Activated CD4-positive, alpha-beta T cell treated with anti-CD3 and anti-CD28 coated beads, Interleukin-2, amount 50 U/mL, for 48 hours (primary cell): ENCODE measurements at places on chromosomes 5 and 9.

- DNase-seq: no peak
Measured at GRCh38 chr9:87898151-87898550, 15.5 kb downstream of the SPATA31E1 start.

DNA sequence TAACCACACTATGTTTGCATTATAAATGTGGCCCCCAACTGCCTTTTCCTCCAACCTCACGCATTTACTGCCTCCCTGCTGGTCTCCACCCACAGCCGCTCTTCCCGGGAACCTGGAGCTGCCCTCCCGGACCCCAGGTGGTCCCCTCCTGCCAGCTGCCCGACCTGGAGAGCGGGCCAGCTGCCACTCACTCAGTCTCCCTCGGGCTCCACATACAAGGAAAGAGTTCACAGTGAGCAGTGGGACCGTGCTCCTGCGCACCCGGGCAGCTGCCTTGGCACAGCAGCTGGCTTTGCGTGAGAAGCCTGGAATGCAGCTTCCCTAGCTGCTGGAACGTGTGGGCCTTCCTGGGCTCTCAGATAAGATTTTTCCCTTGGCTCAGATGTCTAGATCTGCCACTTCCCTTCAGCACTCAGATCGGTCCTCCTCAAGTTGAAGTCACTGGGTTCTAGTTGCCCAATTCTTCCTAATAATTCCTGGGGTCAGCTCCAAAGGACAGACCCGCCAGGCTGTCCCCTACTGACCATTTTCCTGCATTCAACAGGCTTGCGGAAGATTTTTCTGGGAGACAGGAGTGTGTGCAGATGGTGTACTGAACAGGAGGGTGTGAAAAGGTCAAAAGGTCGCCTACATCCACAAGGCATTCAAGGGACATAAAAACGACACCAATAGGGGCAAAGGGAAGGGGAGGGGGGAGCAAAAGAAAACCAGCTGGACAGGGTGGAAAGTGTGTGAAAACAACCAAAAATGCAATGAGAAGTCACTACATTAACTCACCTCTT lies 69.1 kb downstream of the MYO10 start:
- DNase-seq: no peak

GRCh38 chr9:108270051-108270450 lies 585.7 kb downstream of the ACTL7B start:
- no peak for DNase-seq

GRCh38 chr5:131899686-131900085 lies 45.8 kb downstream of the MEIKIN start:
- no peak for DNase-seq

DNA sequence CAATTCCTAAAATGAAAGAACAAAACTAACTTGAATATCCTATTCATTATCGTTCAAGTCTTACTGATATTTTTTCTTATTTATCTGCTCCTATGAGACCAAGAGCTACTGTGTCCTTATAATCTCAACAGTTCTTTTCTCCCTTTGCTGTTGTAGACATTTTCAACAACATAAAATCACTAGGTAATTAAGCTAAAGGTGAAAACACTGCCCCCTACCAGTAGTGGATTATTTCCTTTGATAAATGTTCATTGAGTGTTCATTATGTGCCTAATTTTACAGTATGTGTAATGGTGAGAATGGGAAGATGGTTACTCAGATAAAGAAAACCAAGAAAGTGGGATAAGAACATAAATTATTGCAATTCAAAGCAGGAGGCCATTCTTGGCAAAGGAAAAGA lies 41.4 kb upstream of the PAPPA start:
- DNase-seq: no peak

DNA sequence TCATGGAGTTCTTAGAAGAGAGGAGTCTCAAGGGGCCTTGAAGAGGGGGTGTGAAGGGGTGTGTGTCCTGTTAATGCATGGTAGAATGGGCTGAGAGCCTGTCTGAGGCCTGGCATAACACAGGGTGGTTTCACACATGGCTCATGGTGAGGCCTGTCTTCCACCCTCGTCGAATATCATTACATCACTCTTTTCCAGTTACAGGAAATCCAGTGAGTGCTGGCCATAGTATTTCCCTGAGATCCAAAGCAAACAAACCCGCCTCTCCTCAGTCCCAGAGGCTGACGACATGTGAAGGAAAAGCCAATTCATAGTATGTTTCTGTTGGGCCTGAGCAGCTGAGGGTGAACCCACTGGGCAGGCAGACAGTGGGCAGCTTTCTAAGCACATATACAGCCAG lies 159.4 kb upstream of the NR3C1 start:
- DNase-seq: no peak

GRCh38 chr9:104256031-104256695 lies 162.1 kb downstream of the SMC2 start:
- no peak for DNase-seq

- no peak for DNase-seq
Measured at GRCh38 chr5:176362233-176362490, 598 bp upstream of the KIAA1191 start.

GRCh38 chr9:35958104-35958837 lies at the start of gene OR2S2:
Gene OR2S2 (minus strand): TSS chr9:35958154. CDS start chr9:35958098, 56 bp downstream.
- DNase-seq: no peak

DNA sequence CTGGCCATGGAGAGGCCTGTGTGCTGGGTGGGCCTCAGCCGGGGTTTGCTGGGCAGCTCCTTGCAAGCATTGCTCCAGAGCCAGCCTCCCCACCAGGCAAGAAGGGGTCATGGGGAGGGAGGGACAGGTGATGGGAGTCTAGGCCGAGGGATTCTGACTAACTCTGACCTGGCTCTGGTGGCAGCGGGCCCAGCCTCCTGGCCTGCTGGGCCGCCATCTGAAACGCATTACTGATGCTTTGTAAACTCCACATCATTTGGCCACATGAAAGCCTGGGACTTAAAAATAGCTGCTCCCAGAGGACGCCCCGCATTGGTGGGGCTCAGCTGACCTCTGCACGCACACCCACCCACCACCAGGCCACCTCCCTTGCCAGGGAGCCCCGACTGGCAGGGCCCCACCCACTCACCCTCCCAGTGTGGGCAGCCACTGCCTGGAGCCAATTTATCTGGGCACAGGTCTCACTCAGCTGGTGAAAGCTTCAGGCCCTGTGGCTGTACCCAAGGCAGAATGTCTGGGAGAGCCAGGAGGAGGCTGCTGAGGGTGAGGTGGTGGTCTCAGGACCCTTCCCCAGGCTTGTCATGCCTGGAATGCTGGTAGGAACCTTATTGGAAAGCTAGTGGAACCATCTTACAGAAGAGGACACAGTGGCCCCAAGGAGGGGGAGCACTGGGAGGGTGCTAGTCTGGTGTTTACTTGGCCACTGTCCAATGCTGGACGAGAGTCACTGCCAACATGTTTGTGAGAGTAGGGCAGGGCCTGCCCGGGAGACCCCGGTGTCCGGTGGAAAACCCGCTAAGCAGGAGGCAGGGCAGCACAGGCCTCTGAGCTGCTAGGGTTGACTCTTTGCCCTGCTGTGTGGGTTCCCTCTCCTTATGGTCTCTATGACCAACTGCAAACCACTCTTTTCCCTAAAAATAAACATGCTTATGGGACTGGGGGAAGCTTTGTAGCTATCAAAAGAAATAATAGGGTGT lies 10.8 kb downstream of the TCF7 start:
- no peak for DNase-seq

DNA sequence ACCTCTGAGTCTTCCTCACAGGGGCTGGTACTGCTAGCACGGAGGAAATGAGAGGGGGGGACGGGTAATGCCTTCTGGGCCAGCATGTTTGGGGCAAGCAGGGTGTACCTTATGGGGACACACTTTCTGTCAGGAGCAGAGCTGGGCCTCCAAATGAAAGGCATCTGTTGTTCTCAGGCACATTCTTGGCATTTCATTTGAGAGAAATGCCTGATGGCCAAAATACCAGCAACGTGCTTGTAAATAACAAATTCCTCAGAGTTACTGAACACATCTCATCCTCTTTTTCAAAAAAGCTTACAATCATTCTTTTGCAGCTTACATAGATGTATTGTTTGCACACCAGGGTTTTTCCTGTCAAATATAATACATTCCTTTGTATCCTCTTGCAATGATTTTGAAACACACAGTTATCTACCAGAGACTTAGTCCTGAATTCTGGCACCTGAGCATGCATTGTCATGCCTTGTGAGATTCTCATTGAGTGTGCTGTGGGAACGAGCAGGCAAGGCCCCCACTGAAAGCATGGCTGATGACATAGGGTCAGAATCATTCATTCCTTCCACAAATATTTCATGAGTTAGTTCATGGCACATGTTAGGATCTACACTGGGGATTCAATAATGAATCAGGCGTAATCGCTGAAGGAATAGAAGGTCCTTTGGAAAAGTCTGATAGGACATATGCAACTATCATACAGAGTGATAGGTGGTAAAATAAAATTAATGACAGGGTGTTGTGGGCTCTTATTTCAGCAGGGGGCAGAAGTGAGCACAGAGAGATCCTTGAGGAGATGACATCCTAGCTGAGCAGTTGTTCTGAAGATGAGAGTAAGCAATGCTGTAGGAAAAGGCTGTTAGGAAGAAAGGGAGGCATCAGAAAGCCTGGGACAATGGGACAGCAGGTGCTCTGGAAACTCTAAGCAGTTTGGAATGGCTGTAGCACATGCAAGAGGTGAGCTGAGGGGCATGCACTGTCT lies 260.9 kb upstream of the TUT7 start:
- DNase-seq: peak; percentile 17

- DNase-seq: no peak
Measured at GRCh38 chr5:124402144-124402581, 344.3 kb downstream of the ZNF608 start.

GRCh38 chr5:18968966-18969365 lies 1019.0 kb downstream of the CDH18 start:
- no peak for DNase-seq

- no peak for DNase-seq
Measured at GRCh38 chr5:142852416-142853198, 82.4 kb downstream of the ARHGAP26 start.

- no peak for DNase-seq
Measured at GRCh38 chr9:133490865-133491655, 12.2 kb upstream of the SLC2A6 start.

- DNase-seq: no peak
Measured at GRCh38 chr9:22469928-22470544, 23.4 kb downstream of the DMRTA1 start.

DNA sequence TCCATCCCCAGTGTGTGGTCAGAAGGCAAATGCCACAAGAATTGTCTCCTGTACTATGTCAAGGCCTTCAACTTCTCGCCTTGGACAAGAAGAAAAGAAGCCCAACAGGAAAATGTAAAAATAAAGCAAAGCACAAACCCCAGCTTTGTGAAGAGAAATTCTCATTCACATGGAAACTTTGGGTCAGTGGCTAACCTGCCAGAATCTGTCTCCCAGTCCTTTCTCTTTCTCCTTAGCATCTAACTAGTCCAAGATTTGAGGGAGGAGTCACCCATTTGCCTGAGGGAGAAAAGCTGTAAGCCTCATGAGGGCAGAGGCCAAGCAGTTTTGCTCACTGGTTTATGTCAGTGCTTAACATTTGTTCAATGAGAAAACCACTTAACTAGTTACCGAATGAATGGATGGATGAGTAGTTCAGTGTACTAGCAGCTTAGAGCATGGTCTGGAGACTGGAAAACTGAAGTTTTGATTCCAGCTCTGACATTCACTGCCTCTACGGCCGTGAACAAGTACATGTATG lies 36.0 kb downstream of the ADAM19 start:
- no peak for DNase-seq

DNA sequence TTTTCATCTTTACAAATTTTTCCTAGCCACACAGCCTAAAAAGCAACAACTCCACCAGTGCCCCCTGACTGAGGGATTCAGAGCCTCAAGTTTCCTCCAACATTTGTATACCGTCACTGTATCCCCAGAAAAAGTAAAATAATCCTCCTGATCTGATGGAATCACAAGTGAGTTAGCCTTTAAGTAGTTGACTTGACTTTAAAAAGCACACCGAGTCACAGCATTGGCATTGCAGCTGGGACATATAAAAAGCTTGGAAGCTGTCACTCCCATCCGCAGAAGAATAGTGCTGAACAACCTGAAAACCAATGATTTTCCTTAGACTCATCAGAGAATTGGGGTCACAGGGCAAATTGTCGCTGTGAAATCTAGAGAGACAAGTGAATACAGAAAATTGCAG lies 41.6 kb upstream of the FBN2 start:
- DNase-seq: no peak

- peak; percentile 87 for DNase-seq
Measured at GRCh38 chr5:76402251-76402885, 717 bp upstream of the IQGAP2 start.

- no peak for DNase-seq
Measured at GRCh38 chr5:125198270-125198974, 452.0 kb upstream of the ZNF608 start.

DNA sequence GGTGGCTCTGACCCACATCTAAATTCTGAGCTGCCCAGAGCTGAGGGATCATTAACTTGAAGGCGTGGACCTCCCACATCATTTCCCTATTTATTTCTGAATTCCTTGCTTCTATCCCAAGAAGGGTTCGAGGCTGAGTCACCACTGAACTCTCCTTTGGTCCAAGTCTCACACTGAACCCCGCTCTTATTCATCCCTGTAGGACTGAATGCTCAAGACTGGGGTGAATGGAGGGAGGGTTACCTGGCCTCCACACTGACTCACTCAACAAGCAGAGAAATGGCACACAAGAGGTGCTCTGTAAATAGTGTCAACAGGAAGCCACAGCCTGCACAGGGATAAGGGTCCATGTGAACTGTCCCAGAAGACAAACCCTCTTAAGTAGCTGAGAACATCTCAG lies 79.1 kb upstream of the FSTL4 start:
- DNase-seq: no peak

GRCh38 chr9:21565155-21565554 lies 83.0 kb upstream of the IFNE start:
- DNase-seq: no peak

DNA sequence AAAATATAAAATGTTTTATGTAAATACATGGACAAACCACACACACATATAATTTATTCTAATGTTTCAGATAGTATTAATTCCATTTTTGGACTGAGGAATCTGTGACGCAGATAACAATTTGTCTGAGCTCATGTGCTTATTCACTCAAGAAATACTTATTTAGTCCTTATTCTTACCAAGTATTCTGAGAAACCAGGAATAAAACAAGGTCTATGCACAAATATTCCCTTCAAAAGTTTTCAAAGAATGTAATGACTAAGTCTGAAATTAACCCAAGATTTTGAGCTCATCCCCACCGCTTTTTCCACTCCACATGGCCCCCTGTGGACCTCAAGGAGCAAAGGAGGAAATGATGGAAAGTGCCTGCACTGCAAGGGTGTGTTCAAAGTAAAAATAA lies 1022.3 kb downstream of the EFNA5 start:
- DNase-seq: no peak

GRCh38 chr9:95096807-95097206 lies 220.7 kb downstream of the FANCC start:
- DNase-seq: no peak

DNA sequence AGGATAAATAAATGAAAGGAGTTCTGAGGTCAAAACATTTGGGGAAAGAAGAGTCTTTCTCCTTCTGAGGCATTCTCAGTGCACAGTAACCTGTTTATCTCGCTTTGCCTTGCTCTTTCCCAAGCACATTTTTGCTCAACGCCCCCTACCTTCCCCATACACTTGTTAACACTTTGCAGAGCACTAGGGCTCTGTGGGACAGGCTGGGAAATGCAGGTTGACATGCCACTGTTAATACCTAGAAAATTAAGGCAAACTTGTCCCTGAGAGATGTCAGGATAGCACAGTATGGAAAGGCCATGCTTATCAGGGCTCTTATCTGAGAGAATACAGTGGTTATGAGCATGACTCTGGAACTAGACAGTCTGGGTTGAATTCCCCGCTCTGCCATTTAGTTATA lies 152.0 kb downstream of the DOCK8 start:
- no peak for DNase-seq

GRCh38 chr9:68762570-68762969 lies 57.5 kb downstream of the PIP5K1B start:
- DNase-seq: no peak
